Activated T-helper 2 cell treated with anti-CD3 and anti-CD28 coated beads, Interferon-gamma antibody, Interleukin-2, Interleukin-4, amounts not matched to agents 10 μg/mL and 5 μg/mL and 100 μg/mL, durations not matched to agents 14 hours and 24 hours and 36 hours (primary cell): ENCODE measurements at places on chromosomes 2 and 18.

- peak; percentile 39 for DNase-seq
Observed at GRCh38 chr2:197705912-197706838, 1.0 kb downstream of the MARS2 start.

DNA sequence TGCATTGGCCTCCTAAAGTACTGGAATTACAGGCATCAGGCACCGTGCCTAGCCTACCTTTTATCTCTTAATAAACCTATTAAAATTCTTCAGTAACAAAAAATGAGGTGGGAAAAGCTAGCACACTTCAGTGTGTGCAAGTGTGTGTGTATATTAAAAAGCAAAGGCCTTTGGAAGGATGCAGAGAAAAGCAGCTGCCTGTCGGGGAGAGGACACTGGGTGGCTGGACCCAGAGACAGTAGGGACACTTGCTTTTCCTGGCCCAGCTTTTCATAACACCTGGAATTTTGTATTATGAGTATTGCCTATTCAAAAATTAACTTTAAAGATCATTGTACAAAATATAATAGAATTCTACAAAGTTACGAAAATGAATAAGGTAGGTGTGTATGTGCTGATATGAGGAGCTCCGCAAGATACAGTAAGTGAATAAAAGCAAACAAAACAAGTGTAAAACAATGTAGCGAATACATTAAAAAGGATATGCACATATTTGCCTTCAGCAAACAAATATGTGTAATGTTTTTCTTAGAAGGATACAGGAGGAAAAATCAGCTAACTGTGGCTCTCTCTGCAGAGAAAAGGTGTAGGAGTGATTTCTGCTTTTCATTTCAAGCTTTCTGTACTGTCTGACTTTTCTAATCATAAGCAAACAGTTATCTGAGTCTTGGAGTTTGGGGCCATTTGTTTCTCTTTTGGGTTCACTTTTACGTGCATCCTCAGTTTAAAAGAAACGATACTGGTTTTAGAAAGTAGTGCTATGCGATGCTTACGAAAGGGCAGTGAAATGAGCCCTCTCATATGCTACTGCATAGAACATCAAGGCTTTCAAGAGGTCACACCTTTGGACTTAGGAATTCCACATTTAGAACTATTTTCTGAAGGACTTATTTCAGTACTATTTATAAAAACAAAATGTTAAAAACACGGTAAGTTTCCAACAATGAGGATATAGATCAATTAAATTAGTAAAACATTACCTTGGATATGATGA, 70.8 kb downstream of the USP40 start:
- DNase-seq = no peak

DNA sequence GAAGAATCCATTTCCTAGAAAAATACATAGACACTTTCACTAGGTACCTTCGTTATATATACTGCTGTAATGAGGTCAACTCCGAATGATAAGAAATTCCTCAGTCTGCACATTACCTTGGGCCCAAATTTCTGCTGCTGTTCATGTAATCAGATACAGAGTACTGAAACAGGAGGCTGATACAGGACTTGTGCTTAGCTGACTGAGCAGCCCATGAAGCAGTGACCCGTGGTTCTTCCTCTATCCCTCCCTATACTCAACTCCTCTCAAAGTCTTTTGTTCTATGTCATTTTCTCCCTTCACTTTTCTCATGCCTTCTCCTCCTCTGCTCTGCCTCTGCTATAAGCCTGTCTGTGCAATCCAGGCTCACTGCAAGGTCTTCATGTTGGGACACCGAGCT, 57.5 kb upstream of the ST8SIA5 start:
- no peak for DNase-seq

- DNase-seq = no peak
Observed at GRCh38 chr2:115162494-115163293, 720.3 kb downstream of the DPP10 start.
